ENCODE measurements at places on chromosomes 11 and 22.

- DNase-seq: no peak
Observed at GRCh38 chr11:121460941-121461514, 8.3 kb upstream of the SORL1-AS1 start.

DNA sequence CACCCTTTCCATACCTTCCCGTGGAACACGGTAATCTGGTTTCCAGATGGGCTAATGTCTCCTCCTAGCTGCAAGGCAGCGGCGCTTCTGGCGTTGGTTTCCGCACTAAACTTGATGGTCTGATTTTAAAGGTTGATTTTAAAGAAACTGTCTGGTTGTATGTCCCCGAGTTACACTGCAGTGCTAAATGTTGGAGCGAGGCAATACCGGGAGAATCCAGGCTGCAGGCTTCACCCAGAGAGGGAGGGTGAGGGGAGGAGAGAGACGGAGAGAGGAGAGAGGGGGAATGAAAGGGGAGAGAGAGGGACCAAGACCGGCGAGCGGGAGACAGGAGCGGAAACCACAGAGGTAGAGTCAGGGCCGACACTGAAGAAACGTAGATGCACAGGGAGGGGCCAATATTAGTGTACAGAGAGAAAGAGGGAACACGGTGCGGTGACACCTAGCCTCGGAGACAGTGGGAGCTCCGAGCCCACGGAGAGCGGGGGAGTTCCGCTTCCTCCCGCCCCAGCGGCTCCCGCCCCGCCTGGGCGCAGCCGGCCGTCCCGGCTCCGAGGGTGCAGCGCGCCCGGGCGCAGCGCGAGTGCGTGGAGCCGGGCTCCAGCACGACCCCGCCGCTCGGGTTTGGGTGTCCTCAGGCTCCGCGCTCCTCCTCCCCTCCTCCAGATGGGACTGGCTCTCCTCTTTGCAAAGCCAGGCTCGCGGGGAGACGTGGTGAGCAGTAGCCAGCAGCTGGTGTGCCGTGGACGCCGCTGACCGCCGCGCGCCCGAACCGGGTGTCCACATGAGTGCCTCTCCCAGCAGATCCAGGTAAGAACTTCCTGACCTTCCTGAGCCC lies 71.9 kb upstream of the GRAMD1B start:
- peak; percentile 50 for DNase-seq

DNA sequence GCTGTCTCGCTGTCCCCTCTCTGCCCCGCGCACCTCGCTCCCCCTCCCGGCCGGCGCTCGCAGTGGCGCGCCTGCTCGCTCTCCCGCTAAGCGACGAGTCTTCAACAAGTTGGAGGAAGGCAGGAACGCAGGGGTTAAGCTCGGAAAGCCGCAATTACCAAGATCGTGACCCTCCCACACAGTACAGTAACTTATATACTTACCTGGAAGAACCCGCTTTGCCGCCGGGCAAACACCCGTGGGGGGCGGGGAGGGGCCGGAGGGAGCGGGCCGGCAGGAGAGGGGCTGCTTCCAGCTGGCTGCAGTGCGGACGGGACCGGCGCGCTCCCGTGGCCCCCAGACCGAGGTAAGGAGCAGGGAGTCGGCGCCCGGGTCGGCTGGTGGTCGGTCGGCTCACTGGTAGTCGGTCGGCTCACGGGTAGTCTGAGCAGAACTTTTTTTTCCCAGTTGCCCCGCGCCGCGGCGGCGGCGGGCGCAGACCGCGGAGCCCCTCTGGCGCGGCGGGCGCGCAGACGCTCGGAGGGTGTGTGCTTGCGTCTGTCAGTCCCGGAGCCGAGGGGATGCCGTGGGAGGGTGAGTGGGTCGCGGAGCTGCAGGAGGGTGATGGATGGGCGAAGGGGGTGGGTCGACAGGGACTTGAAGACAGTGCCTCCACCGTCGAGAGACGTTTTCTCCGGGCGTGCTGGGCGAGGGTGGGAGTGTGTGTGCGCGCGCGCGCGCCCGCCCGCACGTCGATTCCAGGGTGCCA lies 101.2 kb upstream of the HSD17B12 start:
- DNase-seq: peak; percentile 60

GRCh38 chr11:38014405-38014804 lies 1416.4 kb upstream of the RAG2 start:
- DNase-seq: no peak

- no peak for DNase-seq
Observed at GRCh38 chr11:119181677-119182412, 3.4 kb upstream of the NHERF4 start.

GRCh38 chr22:33923033-33923432 lies 2.8 kb upstream of the LARGE1 start:
- no peak for DNase-seq

- peak; percentile 47 for DNase-seq
Observed at GRCh38 chr11:35144136-35144741, 5.3 kb downstream of the CD44 start.

DNA sequence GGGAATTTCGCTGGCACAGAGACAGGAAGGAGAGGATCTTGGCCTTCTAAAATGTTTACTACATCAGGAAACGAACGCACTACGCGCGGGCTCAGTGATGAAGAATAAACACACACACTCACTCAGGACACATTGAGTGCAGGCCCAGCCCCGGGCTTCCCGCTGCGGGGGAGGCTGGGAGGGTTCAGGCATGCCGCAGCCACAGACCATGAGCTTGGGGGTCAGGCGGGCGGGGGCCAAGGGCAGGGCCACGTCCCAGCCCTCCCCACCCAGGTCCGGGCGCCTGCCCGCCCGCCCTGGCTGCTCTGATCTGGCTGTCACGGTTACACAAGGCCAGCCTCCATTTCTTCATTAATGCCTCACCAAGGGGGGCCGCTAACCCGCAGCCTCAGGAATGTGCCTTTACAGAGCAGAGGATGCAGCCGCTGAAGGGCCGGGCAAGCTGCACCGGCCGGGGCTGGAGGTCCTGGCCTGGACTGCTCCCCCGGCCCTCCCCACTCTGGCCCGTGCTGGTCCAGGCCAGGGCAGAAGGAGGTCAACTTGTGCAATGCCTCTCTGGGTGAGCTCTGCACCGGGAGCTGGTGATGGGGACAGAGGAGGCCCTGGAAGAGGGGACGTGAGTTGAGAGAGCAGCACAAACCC lies 41.7 kb downstream of the IGF2 start:
- DNase-seq: no peak

GRCh38 chr22:47046411-47047065 lies 284.1 kb downstream of the TBC1D22A start:
- DNase-seq: no peak

Measured in GM12892 (cell line).